Esophagus muscularis mucosa (tissue), 4 donors: ENCODE measurements at places on chromosomes 5 and 9. TPM values are rescaled to one million over a fixed set of nuclear protein-coding genes. Genes with fewer than 3 reads are reported as not detected.

- H3K4me3 ChIP-seq = peak overlapping the region; percentile 61
- H3K27me3 ChIP-seq = peaks cover 25% of the 10 kb centered on the region
- H3K4me1 ChIP-seq = peaks cover 59% of the 10 kb centered on the region
Measured at GRCh38 chr5:159097784-159098602, 1.7 kb downstream of the EBF1 start.

GRCh38 chr9:117963493-117964090 is 259.4 kb downstream of the TLR4 start:
- no peaks in the 10 kb centered on the region for H3K27me3 ChIP-seq
- H3K4me3 ChIP-seq = no peak overlapping the region
- H3K27ac ChIP-seq = no peak overlapping the region
- DNase-seq = no peak

Gene NR5A1
- total RNA-seq = not detected

DNA sequence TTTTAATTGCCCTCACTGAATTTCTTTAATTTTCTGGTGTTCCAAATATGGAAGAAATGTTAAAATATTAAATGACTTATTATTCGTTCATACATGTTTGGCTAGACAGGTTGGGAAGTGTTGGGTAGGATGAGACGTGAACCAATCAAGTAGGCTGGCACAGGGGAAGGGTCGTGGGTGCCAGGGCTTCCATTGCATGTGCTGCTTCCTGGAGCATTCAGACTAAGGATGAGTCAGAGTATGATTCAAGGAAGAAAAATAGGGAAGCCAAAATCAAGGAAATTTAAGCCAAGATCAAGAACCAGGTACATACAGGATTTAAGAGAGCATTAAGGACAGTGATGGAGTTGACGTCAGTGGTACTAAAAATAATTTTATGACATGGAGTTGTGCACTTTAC is 2068.0 kb downstream of the MAT2B start:
- no peaks in the 10 kb centered on the region for H3K36me3 ChIP-seq
- no peak for DNase-seq
- no peaks in the 10 kb centered on the region for H3K4me1 ChIP-seq
- H3K27ac ChIP-seq = no peak overlapping the region
- no peaks in the 10 kb centered on the region for H3K27me3 ChIP-seq

Gene SERINC5
- total RNA-seq = 8.4 TPM

DNA sequence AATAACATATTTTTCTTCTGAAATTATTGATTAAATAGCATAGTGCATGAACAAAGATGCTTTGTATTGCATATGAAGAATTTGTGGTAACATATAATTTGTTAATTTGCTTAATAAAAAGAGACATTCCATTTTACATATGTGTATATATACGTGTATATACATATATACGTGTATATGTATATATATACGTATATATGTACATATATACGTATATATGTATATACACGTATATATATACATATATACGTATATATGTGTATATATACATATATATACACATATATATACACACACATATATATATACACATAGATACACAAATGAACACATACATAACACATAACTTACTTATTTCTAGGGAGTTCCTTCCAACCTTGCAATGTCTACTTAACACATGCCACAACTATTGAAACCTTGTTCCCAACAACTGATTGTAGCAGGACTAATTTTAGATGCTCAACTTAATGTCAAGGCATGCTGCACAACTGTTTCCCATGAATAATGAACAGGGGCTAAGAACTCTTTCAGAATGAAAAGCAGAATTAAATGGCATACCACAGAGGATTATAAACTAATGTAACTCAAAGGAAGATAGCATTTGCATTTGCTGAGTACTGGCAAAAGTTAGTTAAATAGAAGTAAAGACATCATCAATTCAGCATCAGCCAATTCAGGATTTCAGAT is 17.4 kb downstream of the KIF24 start:
- no peak overlapping the region for H3K4me3 ChIP-seq
- no peak overlapping the region for H3K27ac ChIP-seq
- H3K36me3 ChIP-seq = no peaks in the 10 kb centered on the region
- H3K27me3 ChIP-seq = no peaks in the 10 kb centered on the region
- no peak for DNase-seq
